ENCODE measurements at places on chromosomes 7 and 10.
A peak's percentile ranks its signal among the peaks of the same experiment; 100 is the strongest.

- peak; percentile 29 for DNase-seq
Measured at GRCh38 chr10:58335306-58336005, 650 bp downstream of the UBE2D1 start.

DNA sequence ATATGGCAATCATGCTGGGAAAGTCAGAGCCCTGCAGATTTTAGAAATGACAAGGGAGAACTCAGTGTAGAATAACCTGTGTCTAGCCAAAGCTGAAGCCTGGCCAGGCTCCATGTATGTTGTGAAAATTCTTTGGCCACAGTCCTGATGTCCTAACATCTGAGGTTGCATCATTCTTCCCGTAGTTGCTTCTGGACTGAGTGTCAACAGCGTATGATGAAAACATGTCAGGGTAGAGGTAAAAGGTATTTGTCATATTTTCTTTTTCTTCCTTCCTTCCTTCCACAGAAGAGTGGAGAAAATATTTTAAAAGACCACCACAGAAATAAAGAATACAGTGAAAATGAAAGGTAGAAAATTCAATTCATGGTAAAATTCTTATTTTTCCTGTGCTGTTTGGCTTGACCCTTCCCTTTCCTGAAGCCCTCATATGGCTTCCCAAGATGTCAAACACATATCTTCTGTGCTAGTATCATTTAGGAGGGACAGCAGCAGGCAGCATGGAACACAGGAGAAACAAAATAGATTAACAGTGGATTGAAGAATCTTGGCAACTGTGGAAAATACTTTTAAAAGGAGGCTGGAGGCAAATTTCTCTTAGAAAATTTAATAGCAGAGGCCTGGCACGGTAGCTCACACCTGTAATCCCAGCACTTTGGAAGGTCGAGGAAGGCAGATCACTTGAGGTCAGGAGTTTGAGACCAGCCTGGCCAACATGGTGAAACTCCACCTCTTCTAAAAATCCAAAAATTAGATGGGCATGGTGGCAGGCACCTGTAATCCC is 18.9 kb upstream of the NRBF2 start:
- DNase-seq, result peak; percentile 83

DNA sequence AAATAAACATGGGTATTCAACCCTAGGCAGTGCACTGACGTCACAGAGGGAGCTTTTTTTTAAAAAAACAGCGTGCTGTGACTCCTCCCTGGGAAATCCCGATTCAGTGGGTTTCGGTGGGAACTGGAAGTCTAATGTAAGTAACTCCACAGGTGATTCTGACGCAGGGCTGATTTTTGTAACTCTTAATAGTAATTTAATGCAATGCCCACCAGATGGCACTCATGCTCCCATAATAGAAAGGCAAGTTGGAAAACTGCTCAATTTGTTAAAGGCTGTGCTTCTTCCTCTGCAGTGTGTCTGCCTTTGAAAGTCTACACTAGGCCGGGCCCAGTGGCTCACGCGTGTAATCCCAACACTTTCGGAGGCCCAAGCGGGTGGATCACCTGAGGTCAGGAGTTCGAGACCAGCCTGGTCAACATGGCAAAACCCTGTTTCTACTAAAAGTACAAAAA is 10.9 kb upstream of the RSU1 start:
- peak; percentile 88 for DNase-seq

- DNase-seq, result no peak
Measured at GRCh38 chr10:1035201-1035600, 9.5 kb upstream of the IDI2 start.

- DNase-seq, result no peak
Measured at GRCh38 chr10:58956926-58957325, 219.5 kb upstream of the PHYHIPL start.

GRCh38 chr10:126334272-126334671 is 54.0 kb downstream of the ADAM12 start:
- no peak for DNase-seq

- DNase-seq, result no peak
Measured at GRCh38 chr7:128407233-128407589, 2.6 kb downstream of the IMPDH1 start.

DNA sequence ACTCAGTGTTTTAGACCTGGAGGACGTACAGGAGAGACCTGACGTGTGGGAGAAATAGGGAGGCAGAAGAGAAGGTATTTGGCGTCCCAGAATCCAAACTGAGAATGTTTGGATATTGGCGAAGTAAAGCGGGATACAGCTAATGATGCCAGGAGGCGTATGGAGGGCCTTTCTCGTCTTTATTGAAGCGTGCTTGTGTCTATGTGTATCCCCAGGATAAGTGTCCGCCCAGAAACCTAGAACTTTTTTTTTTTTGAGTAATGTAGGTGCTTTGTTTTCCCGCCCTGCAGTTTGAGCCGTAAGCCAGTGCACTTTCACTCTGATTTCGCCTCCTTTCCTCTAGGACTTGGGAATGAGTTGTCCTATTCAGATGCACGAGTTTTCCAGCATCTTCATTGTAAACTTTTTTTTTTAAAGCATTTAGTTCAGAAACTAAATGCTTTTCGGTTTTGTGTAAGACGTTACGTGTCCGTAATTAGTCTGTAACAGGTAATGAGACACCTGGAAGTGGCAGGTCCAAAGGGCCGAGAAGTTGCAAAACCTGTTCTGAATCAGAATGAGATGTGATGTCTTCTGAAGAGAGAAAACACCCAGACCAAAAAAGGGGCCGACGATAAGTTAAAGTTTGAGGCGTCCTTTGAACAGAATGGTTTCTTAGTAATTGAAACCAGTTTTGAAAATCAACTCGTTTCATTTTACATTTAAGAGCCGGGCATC is 746 bp downstream of the ARL5B start:
- DNase-seq, result peak; percentile 50

DNA sequence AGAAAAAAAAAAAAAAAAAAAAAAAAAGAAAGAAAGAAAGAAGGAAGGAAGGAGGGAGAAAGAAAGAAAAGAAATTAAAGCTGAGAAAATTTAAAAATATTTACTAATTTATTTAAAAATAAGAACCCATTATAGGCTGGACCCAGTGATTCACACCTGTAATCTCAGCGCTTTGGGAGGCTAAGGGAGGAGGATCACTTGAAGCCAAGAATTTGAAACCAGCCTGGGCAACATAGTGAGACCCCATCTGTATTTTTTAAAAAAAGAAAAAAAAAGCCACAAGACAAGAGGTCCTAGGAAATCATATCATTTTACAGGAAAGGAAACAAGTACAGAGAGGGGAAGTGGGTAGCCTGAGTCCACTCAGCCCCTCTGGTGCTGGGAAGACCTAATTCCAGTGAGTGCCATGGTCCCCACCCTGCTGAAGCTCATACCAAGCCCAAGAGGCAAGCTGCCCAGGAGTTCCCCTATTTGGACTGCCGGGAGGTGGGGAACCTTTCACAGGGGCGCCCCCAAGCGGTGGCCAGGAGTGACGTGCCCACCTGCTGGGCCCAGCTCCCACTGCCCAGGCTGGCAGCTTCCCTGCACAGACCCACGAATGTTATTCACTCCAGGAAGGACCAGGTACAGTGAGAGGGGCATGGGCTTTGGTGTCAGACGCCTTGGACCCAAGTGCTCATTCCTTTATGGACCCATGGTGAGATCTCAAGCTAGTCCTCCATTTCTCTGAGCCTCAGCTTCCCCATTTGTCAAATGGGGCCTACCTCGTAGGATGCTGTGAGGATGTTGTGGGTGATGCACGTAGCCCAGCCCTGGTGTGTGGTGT is 133.6 kb downstream of the ZMIZ1 start:
- DNase-seq, result peak; percentile 27

DNA sequence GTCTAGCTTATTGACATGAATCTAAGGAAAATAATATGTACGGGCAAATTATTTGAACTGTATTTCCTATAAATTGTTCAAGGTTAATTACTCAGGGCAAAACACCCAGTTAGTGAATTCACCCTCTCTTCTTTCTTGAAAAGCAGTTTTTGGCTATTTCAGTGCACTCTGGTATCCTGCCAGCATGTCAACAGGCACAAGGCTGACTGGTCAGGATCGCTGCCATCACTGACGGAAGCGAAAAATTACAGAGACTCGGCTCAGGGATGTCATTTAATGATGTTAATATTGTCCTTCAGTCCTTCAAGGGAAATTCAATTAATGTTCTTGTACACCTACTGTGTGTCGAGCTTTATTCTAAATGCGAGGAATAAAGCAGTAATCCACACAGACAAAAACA is 28.3 kb upstream of the OLAH start:
- DNase-seq, result no peak

DNA sequence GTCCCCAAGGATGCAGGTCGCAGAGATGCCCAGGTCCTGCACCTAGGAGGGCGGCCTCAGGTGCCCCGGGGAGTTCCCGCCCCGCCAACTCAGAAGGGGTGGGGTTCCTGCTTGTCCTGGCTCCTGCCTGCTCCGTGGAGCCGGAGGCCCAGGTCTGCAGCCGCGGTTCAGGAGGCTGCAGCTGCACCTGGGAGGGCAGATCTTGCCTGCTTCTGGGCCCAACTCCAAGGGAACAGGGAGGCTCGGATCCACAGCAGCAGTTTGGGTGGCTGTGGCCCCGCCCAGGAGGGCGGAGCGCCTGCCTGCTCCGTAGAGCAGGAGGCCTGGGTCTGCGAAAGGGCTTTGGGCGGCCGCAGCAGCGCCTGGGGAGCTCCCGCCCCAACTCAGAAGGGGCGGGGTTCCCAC is 108.2 kb upstream of the EGR2 start:
- no peak for DNase-seq

DNA sequence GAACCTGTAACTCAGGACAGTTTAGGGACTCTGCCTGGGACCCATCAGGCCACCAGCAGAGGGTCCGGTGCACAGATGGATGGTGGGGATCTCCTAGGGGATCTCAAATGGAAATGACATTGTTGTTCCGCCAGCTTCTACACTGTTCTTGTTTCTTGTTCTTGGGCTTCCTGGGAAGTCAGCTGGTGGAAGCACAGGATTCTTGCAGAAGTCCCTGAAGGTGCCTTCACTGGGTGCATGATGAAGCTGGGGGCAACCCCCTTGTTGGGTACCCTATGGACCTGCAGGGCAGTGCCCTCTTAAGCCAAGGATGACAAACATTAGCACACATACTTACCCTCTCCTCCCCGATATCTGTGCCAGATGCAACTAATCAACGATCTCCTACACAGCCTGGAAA is 18.6 kb downstream of the SFTPD start:
- no peak for DNase-seq

GRCh38 chr7:6553448-6554044 is 2.3 kb upstream of the GRID2IP start:
- no peak for DNase-seq

DNA sequence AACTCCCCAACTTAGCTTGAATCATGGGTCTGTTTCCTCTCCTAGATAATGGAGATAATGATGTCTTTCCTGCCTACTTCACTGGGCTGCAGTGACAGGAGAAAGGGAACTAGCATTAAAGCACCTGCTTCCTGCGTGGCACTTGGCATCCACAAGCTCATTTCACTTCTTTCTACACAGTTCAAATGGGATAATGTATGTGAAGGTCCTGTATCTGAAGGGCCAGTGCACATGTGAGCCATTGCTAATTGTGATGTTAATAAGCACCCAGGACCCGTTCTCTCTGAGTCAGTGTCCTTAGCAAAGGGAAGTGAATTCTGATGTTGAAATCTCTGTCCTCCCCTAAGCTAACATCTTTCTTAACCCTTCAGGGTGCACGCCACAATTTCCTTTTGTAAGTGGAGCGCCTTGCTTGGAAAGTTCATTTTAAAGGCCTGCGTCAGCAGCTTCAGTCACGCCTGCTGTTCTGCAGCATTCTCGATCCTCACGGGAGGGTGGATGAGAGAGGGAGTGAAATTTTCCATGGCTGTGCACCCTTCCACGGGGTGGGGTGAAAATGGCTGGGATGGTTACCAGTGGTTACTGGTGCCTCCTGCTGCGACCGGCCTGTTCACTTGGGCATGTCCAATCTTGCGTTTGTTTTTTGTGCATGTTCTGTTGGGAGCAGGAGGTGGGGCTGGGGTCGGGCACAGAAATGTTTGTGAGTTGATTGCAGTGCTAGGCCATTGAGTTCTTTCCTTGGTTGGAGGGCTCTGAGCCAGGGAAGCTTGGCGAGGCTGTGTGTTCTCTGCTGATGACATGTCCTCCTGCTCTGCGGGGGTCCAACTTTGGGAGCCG is 59.2 kb downstream of the HK1 start:
- peak; percentile 96 for DNase-seq

DNA sequence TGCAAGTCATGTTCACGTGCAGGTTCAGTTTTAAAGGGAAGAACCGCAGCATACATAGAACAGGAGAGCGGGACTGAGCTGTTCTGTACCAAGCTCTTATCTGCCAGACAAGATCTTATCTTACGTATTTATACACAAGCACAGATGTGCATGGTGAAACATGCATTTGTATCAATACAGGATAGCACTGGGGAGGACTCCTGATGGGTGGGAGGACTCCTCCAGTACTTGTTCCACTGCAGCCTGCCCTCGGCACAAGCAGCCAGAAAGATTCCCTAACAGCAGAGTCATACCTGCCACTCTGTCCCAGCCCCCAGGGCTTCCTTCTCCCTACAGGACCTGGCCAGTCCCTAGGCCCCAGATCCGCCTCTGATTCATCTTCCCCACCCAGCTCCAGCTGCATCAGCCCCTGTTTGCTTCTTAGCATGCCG is 13.2 kb upstream of the PRKCQ start:
- DNase-seq, result no peak

DNA sequence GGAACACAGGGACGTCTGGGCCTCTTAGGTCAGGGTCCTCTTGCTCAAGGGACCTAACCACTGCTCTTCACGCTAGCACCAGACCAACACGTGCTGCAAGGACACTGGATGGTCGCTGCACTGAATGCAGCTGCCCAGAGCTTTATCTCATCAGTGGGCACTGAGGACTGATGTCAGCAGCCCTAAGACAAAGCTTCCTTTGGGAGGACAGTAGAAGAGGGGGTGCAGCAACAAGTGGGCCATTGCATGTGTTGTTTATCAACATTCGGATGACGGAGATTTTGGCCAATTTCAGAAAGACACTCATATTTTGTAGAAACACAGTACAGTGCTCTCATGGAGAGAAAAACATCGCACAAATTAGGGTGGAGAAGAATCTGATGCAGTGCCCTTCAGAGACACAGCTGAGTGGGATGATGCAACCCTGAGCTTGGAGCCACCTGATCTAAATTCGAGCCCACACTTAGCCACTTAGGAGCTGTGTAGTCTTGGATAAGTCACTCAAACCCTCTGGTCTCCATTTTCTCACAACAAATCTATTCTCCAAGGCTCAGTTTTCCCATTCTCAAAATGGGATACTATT is 1.7 kb downstream of the OPALIN start:
- no peak for DNase-seq

GRCh38 chr7:17878627-17879026 is 61.7 kb downstream of the SNX13 start:
- DNase-seq, result no peak

DNA sequence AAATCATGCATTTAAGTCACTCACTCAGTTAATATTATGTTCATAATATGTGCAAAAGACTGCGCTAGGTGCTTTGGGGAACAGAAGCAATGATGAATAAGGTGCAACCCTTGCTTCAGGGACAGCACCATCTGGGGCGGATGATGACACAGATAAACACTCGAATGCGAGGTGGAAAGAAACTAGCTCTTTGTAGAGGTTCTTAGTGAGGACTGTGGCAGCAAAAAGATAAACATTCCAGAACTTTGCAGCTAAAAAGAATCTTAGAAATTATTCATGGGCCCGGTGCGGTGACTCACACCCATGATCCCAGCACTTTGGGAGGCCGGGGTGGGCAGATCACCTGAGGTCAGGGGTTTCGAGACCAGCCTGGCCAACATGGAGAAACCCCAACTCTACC is 29.8 kb upstream of the CHST15 start:
- peak; percentile 9 for DNase-seq

GRCh38 chr10:22366771-22367170 is 21.5 kb downstream of the SPAG6 start:
- DNase-seq, result no peak

Data from astrocyte of the spinal cord (primary cell).